ENCODE measurements at places on chromosomes 7 and 10.

DNA sequence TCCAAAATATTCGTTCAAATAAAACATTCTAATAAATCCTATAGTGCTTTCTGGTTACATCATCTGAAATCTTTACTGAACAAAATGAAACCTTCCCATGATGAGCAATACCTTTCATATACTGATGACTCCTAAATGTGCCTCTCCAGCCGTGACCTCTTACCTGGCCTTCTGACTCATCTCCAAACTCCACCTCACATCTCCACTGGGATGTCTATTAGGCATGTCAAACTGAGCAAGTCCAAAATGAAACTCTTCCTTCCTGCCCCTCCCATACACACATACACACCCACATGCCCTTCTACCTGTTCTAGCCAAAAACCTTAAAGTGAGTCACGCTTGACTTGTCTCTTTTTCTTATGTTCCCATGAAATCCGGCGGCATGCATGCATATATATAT is 22.9 kb downstream of the GSAP start:
- peak; percentile 91 for ATAC-seq

DNA sequence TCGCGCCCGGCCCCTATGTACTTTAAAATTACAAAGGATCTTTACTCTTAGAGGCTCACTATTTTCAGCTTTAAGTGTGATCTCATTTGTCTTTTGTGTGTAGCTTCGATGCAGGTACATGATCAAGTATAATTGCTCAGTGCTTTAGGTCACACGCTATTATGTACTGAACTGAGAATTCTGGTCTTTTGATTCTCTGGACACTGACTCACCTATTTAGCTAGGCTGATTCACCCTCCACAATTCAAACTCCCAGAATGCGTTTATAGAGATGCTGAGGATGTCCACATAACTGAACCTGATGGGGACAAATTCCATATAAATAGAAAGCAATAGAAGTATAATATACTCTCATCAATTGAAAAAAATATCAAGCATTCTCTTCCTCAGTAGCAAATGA is 57.8 kb downstream of the PRKCQ start:
- no peak for ATAC-seq

DNA sequence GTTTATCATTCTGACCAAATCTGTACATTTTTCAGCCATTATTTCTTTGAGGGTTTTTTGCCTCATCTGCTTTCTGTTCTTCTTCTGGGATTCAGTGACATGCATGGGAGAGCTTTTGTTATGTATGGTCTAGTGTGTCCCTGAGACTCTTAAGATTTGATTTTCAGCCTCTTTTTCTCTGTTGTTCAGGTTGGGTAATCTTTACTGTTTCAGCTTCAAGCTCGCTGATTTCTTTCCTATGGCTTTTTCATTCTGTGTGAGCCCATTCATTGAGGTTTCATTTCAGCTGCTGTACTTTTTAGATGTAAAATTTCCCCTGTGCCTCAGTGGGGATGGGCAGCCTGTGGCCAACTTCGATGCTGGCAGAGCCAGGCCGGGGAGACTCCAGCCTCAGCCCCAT is 38.1 kb downstream of the FOXK1 start:
- ATAC-seq, result peak; percentile 67

DNA sequence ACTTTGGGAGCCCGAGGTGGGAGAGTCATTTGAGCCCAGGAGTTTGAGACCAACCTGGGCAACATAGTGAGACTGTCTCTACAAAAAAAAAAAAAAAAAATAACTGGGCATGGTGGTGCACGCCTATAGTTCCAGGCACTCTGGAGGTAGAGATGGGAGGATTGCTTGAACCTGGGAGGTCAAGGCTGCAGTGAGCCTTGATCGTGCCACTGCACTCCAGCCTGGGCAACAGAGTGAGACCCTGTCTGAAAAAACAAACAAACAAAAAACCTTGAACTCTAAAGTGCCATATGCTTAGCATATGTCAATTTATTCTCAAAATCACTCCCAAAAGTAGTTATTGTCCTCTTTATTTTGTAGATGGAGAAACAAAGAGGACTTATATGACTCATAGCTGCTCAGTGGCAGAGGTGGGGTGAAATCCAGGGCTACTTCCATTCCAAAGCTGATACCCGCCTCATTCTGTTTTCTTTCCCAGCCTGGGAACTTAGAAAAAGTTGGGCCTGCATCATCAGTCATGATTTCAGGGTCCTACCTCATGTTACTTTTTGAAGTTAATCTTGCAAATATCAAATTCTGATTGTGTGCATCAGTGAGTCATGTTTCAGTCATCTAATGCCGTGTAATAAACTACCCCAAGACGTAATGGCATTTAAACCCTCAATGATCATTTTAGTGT is 13.3 kb downstream of the DHTKD1 start:
- ATAC-seq, result no peak

DNA sequence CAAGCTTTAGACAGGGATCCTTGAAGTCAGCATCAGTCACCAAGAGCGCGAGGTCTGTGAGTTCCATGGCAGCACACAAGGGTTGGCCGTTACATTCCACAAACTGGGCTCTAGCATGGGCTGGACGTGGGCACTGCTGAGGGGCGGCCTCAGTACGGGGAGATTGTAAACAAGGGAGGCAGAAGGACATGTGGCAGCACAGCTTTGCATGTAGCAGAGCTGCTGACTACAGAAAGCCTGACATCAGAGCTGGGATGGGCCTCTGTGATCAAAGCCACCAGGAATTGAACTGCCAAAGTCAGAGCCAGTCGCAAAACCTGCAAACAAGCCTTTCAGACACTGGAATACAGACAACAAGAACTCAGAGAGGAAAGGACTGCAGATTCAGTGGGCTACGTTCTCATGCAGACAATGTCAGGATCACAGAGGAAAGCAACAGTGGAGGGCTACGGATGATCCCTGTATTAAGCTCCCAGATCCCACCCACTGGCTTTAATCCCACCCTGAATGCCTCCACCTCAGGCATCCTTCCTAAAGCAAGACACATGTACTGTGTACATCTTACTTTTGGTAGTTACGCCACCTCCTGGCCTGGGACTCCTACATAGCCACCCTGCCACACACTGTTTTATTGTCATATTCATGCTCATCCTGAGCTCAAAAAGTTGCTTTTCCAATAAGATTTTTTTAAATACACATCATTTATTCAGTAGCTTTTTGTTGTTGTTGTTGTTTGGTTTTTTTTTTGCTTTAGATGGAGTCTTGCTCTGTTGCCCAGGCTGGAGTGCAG is 291.1 kb upstream of the IMMP2L start:
- peak; percentile 37 for ATAC-seq

DNA sequence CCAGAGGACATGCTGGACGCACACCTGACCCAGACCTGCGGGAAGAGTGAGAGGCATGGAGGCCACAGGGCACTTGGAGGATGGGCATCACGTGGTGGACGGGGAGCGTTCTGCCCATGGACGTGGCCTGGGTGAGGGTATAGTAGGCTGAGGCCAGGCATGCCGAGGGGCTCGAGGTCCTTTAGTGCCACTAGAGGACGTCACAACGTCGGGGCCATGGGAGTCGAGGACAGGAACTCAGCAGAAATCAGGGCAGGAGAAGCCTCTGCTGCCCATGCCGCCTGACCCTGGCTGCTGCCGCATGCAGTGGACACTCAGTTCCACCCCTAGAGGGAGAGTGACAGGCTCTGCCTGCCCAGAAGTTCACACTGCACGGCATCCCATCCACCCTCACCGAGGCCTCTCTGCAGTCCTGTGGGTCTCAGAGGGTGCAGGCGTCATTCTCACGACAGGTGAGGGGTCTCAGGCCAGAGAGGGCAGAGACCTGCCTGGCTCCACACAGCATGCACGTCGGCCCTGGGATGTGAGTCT is 198.7 kb downstream of the ADARB2 start:
- no peak for ATAC-seq

- no peak for ATAC-seq
These were observed 311.8 kb upstream of the IMMP2L start for GRCh38 chr7:111873963-111874690.

- no peak for ATAC-seq
These were observed 951.6 kb downstream of the CCSER2 start for GRCh38 chr10:85280014-85280413.

DNA sequence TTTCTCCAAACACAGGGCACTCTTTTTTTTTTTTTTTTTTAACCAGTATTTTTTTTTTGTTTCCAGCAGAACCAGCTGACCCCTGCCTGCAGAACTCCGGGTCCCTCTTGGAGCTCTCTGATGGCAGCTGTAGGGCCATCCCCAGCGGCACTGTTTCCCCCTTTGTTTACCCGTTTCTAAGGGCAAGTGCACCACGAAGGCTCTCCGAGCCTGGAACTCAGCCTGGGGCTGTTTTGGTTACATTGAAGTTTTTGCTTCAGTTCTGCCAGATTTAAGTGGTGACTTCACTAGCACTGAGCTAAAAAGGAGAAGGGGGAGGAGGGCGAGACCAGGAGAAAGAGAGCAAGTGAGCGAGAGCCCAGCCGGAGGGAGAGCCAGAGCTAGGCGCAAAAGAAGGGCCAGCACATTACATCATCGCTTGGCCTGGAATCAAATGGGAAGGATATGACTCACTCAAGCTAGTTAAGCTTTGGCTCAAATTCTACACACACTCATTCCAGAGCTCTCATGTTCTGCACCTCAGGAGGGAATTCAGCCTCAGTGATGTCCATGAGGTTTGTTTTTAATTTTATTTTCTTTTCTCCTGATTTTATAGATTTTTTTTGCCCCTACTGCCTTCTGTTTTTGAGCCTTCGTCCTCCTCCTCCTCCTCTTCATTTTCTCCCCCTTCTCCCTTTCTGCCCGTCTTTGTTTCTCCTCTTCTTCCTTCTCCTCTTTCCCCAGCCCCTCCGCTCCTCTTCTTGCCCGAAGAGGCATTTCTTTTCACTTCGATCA is 272.3 kb downstream of the TRIL start:
- ATAC-seq, result peak; percentile 74

GRCh38 chr10:93080350-93081046 is 6.8 kb downstream of the CYP26A1 start:
- peak; percentile 62 for ATAC-seq

GRCh38 chr7:64996305-64996704 is 5.5 kb upstream of the ZNF117 start:
- ATAC-seq, result no peak

DNA sequence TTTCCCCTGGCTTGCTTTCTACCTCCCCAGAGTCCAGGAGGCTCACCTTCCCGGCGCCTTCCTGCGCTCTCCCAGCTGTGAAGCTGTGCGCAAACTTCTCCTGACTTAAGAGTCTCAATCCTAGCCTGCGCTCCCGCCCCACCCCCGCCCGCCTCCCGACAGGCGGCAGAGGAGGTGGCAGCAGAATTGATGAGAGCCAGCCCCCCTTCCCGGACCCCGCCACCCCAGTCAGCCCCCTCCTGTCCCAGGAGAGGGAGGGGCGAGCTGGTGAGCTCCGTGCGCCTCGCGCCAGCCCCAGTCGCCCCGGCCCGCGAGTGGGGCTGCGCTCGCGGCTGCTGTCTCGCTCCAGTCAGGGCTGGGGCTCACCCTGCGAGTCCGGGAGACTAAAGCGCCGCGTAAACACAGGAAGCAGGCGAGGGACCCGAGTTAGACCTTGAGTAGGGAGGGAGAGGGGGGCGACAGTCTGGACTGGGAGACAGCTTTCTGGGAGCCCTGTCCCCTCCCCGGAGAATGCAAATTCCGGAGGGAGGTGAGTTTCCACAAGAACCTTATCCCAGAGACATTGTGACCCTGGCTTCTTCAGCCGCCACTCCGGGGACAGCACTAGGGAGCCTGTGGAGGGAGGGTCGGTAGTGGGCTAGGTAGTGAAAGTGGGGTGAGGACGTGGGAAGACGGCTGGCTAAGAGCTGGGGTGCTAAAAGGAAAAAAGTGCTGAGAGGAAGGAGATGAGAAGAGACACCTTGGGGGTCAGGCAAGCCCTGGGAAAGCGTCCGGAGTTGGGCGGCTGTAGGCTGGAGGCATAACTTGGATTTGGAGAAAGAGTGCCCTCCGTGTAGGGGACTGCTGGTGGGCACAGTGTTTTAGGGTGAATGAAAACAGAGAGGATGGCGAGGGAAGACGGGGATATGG is at the start of gene CALCR:
CALCR (minus strand) TSS at position 79 of the 909 bp plus-strand sequence. CDS start 87,743 bp downstream, outside the sequence.
- ATAC-seq, result peak; percentile 24

- no peak for ATAC-seq
These were observed 91.7 kb downstream of the ELFN1 start for GRCh38 chr7:1761774-1762173.

GRCh38 chr7:1257863-1258262 is 25.2 kb downstream of the UNCX start:
- no peak for ATAC-seq

- peak; percentile 96 for ATAC-seq
These were observed at the start of gene CRCP for GRCh38 chr7:66114743-66115649. TSS of gene CRCP (plus strand) at chr7:66114847. CDS start at chr7:66114963, 116 bp downstream.

- no peak for ATAC-seq
These were observed 266.1 kb downstream of the GLI3 start for GRCh38 chr7:41970941-41971340.

- no peak for ATAC-seq
These were observed 29.6 kb downstream of the FZD1 start for GRCh38 chr7:91293840-91294239.

GRCh38 chr7:157871681-157872080 is 534.9 kb downstream of the DNAJB6 start:
- no peak for ATAC-seq

DNA sequence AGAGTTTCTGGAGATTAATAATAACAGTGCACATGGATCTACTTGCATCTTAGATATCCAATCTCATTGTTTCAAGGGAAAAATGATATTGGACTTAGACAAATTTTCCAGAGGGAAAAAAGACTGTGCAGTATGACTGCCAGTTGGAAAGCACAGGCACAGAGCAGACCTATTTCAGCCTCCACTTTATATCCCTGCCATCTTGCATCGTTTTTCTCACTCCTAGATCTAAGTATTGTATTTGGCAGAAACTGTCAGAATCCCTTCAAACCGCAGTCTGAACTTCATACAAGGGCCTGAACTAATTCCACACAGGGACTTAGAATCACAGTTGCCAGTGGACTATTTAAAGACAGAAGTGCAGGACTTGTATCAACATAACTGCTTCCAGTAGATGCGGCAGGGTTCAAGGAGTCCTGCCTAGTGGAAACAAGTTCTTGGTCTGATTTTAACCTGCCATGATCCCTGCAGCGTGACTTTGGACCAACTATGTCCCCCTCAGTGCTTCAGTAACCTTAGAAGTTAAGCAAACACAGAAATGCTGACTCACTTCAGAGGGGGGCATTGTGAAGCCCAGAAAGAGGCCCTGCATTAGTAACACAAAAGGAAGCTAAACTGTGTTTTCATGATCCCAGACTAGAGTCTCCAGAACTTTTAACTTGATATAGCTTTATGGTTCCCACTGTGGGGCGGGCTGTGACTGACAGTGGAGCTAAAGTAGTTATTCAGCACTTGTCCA is 95.7 kb upstream of the PALS2 start:
- peak; percentile 20 for ATAC-seq

GRCh38 chr10:88920986-88921593 is 31.5 kb downstream of the ACTA2 start:
- no peak for ATAC-seq

Data from stimulated activated memory B cell treated with anti-CD40 and anti-IgM and Interleukin-4, amounts not matched to agents 10 μg/mL and 1 μg/mL and 100 μg/mL, for 72 hours (primary cell).